ENCODE measurements at places on chromosomes 2 and 18.

- DNase-seq: no peak
Observed at GRCh38 chr2:110124939-110125691, 9.5 kb upstream of the MALL start.

- DNase-seq: no peak
Observed at GRCh38 chr2:226984750-226985582, 149.1 kb downstream of the RHBDD1 start.

GRCh38 chr2:113164215-113164929 lies 9.4 kb upstream of the PSD4 start:
- DNase-seq: no peak

GRCh38 chr2:97840198-97840597 lies 126.8 kb downstream of the ZAP70 start:
- DNase-seq: no peak

- DNase-seq: no peak
Observed at GRCh38 chr2:16050261-16050907, 110.0 kb downstream of the MYCN start.

DNA sequence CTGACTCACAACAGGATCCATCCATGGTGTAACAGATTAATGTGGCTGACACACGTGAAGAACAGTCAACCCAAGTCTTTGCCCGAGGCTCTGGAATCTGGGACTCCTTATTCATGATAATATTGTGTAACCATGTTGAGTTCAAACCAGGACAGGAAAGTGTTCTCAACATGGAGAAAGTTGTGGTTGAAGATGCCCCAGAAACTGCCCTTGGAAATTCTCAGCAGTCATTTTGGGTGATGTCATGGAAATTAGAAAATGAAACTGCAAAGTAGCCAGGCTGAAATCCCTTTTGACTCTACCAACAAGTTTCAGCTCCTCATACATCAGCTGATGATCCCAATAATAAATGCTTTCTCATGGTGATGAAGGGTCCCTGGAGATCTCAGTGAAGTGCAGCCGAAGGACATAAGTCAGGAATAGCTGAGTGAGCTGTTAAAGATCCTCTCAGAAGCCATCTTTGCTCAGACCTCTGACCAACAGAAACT lies 307.7 kb downstream of the TNS1 start:
- DNase-seq: no peak

DNA sequence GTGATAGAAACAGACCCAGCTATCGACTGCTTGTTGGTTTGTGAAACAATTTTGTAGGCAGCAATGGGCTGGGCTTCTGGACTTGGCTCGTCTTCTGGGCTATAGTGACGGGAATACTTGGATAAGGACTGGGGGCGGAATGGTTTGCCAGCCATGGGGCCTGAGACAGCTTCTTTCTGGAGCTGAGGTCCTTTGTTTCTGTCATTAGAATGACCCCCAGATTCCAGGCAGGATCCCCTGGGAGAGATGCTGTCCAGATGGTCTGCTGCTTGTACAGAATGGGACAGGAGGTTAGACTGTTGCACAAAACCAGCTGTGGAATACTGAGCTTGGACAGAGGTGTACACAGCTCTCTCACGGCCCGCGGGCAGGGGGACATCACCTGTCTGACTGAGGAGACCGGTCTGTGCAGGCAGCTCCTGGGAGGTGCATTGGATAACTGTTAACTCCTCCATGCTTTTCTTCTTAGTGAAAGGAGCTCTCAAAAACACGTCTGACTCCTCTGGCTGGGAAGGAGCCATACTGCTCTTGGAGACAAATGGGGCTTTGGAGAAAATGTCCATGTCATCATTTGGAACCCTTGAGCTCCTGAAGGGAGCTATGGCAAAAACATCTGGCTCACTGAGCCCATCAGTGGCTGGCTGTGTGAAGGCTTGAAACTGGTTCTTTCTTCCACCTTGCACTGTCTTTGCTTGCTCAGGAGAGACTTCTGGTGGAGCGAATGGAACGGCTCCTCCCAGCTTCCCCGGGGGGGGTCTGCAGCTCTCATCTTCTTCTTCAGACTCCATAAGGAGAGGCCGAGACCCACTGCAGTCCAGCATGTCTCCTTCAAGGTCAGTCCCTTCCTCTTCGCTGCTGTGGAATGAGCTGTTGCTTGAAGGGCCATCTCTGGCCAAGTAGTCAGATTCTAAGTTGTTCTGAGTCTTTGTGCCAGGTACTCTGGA lies 28.6 kb upstream of the NFU1 start:
- DNase-seq: no peak

DNA sequence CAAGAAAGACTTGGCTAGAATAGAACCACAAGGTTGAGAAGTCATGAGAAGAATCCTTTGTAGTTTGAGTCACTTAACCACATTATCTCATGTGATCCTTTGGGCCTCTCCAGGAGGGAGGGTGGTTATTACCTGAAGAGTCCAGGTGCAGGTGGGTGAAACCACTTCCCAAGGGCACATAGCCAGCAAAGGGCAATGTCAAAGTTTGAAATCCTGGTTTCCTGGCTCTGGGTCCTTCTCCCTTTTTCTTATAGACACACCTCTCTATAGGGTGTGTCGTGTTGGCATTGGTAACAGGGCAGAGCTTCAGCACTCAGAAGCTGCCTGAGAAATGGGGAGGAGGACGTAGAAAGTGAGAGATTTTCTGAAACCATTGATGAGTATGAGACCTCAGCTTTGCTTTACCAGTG lies 137.9 kb downstream of the MGAT5 start:
- DNase-seq: no peak

- DNase-seq: no peak
Observed at GRCh38 chr18:62011416-62011815, 118.6 kb upstream of the RNF152 start.

DNA sequence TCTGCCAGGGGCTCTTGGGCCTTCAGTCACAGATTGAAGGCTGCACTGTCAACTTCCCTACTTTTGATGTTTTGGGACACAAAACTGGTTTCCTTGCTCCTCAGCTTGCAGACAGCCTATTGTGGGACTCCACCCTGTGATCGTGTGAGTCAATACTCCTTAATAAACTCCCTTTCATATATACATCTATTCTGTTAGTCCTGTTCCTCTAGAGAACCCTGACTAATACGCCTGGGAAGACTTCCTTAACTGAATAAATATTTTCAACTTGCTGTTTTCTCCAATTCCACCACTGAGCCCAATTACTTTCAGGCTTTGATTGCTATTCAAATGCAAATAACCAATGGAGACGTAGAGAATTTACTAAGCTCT lies 61.4 kb upstream of the CCDC195 start:
- no peak for DNase-seq

- no peak for DNase-seq
Observed at GRCh38 chr2:78355967-78356366, 669.5 kb upstream of the REG3G start.

- no peak for DNase-seq
Observed at GRCh38 chr2:229679393-229680125, 34.8 kb downstream of the DNER start.

DNA sequence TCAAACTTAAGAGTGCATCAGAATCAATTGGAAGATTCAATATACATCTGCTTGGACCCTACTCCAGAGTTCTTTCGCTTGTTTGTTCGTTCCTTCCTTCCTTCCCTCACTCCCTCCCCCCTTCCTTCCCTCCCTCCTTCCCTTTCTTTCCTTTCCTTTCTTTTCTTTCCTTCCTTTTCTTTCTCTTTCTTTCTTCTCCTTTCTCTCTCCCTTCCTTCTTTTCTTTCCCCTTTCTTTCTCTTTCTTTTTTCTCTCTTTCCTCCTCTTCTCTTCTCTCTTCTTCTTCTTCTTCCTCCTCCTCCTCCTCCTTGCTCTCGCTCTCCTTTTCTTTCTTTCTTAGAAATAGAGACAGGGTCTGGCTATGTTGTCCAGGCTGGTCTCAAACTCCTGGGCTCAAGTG lies 45.9 kb downstream of the MTHFD2 start:
- no peak for DNase-seq

DNA sequence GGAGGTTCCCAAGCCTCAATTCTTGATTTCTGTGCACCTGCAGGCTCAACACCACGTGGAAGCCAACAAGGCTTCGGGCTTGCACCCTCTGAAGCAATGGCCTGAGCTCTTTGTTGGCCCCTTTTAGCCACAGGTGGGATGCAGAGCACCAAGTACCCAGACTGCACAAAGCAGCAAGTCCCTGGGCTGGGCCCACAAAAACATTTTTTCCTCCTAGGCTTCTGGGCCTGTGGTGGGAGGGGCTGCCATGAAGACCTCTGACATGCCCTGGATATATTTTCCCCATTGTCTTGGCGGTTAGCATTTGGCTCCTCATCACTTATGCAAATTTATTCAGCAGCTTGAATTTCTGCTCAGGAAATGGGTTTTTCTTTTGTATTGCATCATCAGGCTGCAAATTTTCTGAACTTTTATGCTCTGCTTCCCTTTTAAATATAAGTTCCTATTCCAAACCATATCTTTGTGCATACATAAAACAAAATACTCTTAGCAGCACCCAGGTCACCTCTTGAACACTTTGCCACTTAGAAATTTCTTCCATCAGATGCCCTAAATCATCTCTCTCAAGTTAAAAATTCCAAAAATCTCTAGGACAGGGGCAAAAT lies 9.0 kb upstream of the MATN3 start:
- DNase-seq: no peak

GRCh38 chr2:81835321-81836000 lies 1530.9 kb upstream of the LRRTM1 start:
- no peak for DNase-seq

DNA sequence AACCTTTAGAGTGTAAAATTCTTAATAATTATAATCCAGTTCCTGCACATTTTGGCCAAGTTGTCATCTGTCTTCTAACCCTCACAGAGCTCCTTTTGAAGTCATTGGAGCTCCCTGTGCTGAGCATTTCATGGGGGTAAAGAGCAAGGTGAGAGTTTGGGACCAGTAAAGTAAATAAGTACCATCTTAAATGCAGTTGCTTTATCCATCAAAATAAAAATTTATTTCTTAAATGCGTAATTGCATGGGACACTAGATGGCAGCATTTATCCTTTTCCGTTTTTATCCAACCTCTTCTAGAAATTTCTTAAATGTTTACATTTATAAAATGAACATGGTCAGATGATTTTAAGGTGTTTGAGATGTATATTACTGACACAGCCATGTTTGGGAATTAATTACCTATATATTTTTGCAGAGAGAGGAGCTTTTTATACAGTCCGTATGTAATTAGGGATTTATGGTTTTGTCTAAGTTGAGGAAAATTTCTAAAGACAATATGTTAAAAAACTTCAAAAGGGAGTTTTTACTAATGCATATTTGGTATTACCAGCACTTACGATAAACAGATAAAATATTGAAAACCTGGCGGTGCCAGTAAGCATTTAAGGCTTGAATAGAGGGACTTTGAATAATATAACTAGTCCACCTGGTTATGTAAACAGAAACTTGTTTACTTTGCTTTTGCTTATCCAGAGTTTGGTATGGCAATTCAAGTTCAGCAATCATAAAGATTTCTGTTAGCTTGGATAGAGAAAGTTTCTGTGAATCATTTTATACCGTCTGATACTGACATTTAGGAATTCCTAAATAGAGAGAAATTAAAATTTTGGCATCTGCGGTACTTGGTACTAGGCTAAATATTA lies 54.5 kb downstream of the ACSL3 start:
- DNase-seq: no peak

DNA sequence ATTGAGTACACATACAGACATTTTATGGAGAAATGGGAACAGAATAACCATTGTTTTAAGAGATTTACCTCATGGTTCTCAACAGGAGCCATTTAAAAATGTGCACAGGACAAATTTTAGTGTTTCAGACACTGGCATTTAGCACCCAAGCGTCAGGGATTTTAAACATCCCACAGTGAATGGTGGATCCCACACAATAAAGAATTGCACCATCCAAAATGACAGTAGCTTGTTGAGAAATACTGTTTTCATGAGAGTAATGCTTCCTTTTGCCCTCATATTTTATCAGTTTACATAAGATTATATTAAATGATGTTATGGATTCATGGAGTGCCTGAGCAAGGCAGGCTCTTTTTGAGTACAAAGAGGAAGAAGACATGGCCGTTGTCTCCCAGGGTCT lies 54.0 kb downstream of the MFSD6 start:
- no peak for DNase-seq

GRCh38 chr2:181627545-181627944 lies 29.4 kb downstream of the CERKL start:
- no peak for DNase-seq

DNA sequence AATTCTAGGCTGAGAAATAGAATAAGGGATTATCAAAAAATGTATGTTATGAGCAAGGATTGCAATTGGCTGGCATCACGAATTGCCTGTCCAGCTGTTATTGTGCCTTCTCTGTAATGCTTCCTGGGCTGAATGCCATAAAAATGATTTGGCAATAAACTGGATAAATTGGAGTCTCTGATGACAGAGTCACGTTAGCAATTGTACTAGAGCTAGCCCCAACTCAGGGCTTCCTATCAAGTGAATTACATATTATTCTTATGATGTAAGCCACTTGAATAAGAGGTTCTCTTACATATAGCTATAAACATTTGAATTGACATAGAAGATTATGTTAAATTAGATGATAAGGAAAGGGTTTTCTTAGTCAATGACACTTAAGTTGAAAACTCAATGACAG lies 607.5 kb upstream of the REG3G start:
- DNase-seq: no peak

GRCh38 chr2:112671801-112672200 lies 26.1 kb downstream of the SLC20A1 start:
- DNase-seq: no peak

GRCh38 chr2:237669628-237670392 lies 42.4 kb downstream of the LRRFIP1 start:
- no peak for DNase-seq

Measured in bone marrow (tissue), 2 donors.